GM13977 (cell line): ENCODE measurements at places on chromosomes 6 and 20.

- DNase-seq = no peak
These were observed 823 bp downstream of the NHLRC1 start for GRCh38 chr6:18121580-18122127.

DNA sequence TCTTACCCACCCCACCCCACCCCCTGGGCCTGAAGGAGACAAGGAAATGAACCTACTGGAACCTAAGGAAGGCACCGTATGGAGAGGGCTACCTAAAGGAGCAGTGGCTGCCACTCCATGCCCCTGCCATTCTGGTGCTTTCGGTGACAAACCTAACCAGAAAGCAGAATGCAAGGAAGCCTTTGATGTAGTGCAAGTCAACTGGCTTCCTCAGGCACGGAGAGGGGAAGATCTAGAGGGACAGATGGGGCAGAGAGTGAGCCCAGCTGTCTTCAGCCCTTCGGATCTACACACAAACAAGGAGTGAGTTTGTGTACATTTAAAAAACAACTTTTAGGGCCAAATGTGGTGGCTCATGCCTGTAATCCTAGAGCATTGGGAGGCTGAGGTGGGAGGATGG, 39.5 kb downstream of the PPP1R16B start:
- DNase-seq = no peak

DNA sequence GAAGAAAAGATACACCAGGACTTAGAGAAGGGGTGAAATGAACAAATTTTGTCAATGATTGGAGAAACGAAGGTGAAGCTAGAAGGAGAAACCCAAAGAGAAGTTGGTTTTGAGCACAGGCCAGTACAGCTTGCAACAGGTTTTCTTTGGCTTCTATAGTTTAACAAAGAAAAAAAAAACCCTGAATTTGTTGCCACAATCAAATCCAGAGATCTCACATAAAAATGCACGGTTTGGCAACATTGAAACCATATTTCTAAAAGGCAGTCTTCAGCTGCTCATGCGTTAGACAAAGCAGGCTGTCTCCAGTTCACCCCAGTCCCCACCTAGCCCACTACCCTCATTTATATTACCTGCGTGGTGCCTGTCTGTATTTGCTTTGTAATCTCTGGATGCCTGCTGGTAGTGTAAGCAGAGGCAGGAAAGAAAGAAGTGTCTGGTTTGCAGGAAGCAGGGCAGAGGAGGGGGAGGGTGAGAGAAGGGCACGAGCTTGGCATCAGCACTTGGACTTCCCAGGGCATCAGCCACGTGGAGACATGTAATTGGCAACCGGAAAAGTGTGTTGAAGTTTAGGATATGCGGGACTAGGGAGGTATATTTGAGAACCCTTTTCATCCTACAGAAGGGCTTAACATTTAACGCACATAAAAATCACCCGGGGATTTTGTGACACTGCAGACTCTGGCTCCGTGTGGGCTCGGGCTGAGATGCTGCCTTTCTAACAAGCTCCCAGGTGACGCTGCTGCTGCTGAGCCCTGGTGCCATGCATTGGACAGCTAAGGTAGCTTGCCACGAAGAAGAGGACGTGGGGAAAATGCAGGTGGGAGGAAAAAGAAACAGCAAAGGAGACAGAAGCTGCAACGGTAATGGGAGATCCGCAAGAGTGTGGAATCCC, 14.4 kb downstream of the PFDN4 start:
- DNase-seq = no peak

GRCh38 chr6:35626401-35626800, 62.3 kb downstream of the FKBP5 start:
- no peak for DNase-seq

- DNase-seq = no peak
These were observed 9.9 kb downstream of the GSTA4 start for GRCh38 chr6:52985228-52985627.

DNA sequence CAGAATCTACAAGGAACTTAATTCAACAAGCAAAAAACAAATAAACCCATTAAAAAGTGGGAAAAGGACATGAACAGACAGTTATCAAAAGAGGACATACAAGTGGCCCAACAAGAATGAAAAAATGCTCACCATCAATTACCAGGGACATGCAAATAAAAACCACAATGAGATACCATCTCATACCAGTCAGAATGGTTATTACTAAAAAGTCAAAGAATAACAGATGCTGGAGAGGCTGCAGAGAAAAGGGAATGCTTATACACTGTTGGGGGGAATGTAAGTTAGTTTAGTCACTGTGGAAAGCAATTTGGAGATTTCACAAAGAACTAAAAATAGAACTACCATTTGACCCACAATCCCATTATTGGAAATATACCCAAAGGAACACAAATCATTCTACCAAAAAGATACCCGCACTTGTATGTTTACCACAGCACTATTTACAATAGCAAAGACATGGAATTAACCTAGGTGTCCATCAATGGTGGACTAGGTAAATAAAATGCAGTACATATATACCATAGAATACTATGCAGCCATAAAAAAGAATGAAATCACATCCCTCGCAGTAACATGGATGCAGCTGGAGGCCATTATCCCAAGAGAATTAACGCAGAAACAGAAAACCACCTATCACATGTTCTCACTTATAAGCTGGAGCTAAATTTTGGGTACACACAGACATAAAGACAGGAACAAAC, 48.4 kb downstream of the RNGTT start:
- no peak for DNase-seq

GRCh38 chr6:38116248-38116647, 296.7 kb downstream of the ZFAND3 start:
- DNase-seq = no peak

DNA sequence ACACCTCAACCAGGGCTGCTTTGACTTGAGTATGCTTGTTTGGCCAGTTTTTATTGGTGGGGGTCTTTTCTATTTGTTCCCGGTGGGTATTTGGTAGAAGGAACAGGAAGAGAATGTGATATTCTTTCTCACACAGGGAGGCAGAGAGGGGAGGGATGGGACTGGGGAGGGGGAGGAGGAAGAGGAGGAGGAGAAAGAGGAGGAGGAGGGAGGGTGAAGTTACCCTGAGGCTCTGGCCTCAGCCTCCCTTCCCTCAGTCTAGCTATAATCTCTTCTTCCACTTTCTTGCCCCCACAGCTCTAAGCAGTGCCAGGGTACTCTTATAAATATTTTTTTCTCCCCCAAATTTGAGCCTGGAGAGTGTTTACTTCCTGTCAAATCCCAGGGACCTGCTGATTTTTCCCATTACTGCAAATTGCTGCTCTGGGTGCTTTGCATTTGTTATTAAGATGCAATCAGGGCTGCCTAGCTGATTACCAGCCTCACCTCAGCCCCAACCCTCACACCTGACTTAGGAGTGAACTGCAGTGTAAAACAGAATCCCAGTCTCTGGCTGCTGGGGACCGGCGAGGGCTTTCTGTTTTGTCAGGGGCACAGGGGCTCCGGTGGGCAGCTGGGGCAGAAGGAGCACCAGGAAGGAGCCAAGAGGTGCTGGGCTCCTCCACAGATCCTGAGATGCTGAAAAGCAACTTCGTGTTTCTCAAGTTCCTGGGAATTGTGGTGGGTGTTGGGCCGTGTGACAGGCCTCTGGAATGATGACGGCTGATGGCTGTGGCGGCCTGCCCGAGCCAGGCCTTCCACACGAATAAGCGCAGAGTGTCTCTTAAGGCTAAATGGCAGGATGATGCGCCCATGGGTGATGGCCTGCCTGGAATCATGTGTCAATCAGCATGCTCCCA, 141.4 kb downstream of the CD83 start:
- DNase-seq = no peak
